Suppressor macrophage treated with lipopolysaccharide for 4 hours (primary cell): ENCODE measurements at places on chromosomes 13 and 19.

- no peak for DNase-seq
Observed at GRCh38 chr13:75263741-75264407, 218.1 kb downstream of the TBC1D4 start.

DNA sequence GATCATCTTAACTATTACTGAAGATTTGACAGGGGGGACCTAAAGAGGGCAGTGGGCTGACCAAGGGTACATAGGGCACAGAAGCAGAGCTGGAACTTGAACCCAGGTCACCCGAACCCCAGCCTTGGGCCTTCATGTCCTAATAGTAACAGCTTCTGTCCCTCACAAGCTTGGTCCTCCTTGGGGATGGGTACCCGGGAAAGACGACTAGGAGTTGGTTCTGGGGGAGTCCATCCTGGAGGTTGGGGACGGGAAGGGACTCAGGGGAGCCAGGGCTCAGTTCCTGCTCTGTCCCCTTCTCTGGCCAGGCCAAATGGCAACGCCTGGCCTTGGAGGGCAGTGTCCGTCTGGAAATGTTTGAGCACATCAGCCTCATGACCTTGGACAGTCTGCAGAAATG is 39.6 kb upstream of the CYP4F8 start:
- DNase-seq: no peak

GRCh38 chr13:44618326-44618725 is 42.2 kb upstream of the TSC22D1 start:
- no peak for DNase-seq

DNA sequence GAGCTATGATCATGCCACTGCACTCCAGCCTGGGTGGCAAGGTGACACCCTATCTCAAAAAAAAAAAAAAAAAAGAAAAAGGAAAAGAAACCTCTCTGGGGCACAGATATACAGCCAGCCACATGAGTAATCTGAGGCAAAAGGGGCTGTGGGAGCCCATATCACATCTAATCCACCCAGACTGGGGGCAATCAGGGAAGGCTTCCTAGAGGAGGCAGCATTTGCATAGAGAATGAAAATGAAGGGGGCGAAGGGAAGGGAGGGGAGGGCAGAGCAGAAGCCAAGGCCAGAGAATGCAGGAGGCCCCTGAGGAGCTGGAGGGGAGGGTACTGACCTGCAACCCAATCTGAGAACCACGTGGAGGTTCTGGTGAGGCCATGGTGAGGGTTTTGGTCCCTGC is 13.2 kb downstream of the STXBP2 start:
- DNase-seq: no peak
